ENCODE measurements at places on chromosomes 6 and 20.

- peaks cover 60% of the 10 kb centered on the region for H3K4me1 ChIP-seq
- H3K27me3 ChIP-seq: no peaks in the 10 kb centered on the region
- peak overlapping the region; percentile 94 for H3K4me3 ChIP-seq
- DNase-seq: no peak
- no peak overlapping the region for H3K27ac ChIP-seq
- H3K36me3 ChIP-seq: no peaks in the 10 kb centered on the region
Observed at GRCh38 chr6:156781861-156782631, 4.9 kb downstream of the ARID1B start.

DNA sequence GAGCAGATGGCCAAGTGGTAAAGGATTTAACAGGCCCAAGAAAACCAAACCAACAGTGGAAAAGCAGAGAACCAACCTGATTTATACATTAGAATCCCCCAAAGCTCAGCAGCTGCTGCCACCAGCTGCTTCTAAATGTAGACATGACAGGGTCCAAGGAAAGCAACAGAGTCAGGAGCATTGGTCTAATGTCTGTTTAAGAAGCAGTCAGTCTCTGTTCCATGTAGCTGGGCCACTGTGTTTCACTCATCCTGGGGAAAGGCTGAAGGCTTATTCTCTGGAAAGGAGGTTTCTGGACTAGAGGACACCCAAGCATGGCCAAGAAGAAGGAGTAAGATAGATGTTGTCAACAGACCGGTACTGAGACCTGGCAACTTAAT, 75.4 kb downstream of the TMEM244 start:
- no peak overlapping the region for H3K4me3 ChIP-seq
- no peak overlapping the region for H3K27ac ChIP-seq
- no peaks in the 10 kb centered on the region for H3K27me3 ChIP-seq
- DNase-seq: no peak
- H3K4me1 ChIP-seq: peaks cover 4% of the 10 kb centered on the region

DNA sequence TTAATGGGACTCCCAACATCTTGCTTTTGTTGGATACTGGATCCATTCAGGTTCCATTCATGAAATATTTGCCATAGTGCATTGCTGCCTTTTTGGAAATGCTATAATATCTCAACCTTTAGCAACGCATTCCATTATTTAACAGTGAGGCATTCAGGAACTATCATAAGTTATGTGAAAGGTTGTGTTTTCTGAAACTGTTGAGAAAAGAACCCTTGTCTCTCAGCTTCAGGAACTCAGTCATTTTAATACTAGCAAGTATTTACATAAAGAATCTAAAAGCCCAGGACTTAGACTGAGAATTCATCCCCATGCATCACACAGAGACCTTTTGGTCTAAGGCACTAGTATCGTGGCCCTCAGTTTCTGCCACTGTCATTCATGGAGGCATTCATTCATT, 24.9 kb upstream of the SASH1 start:
- peaks cover 14% of the 10 kb centered on the region for H3K4me1 ChIP-seq
- DNase-seq: no peak
- H3K36me3 ChIP-seq: no peaks in the 10 kb centered on the region
- no peaks in the 10 kb centered on the region for H3K27me3 ChIP-seq

DNA sequence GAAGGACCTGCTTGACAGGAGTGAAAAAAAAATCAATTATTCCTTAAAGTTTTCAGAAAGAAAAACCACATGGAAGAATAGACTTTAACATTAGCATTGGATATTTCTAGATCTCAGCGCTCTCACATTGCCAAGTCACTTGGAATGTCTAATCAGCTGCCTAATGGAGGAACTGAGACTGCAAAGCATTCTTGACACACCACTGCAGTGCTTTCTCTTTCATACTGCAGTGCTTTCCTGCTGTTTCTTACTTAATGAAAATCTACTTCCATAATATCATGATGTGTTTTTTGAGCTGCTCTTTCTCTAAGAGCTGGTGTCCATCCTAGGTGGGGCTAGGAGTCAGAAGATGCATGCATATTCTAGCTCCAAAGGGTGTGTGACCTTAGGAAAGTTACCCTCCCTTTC, 20.4 kb upstream of the MCM3 start:
- H3K27me3 ChIP-seq: no peaks in the 10 kb centered on the region
- no peak overlapping the region for H3K4me3 ChIP-seq
- H3K4me1 ChIP-seq: peaks cover 12% of the 10 kb centered on the region
- H3K36me3 ChIP-seq: no peaks in the 10 kb centered on the region

DNA sequence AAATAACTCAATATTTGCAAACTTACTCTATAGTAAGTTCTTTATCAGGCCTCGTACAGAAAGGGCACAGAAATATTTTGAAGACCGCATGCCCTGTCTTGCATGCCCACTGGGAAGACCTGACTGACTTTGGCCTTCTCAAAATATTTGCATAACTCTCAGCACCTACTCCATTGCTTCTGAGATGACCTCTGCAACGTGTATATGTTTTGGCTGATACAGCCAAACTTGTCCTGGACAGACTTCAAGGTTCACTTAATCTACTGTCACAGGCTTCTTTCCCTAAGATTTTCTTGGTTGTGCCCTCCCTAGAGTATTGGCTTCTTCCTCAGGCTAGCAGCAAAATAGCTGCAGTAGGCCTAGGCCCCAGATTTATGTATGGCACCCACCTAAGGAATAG, 21.5 kb upstream of the SERINC3 start:
- no peaks in the 10 kb centered on the region for H3K27me3 ChIP-seq
- H3K36me3 ChIP-seq: no peaks in the 10 kb centered on the region
- no peak for DNase-seq
- no peak overlapping the region for H3K4me3 ChIP-seq
- peaks cover 6% of the 10 kb centered on the region for H3K4me1 ChIP-seq

DNA sequence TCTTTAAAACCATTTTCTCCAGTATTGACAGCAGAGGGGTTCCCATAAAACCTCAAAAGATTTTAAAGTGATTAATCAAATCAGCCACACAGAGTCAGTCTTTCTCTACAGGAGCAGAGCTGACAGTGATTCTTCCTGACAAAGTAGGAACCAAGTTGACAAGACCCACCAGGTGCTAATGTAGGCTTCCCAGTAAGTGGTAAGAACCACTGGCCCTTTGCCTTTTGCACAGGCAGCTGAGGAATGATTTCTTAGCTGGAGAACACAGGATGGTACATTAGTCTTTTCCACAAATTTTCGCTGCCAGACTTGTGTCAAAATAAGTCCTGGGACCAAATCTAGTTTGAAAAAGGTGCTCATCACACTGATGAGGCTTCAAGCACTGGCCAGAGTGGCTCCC, 95.8 kb downstream of the ARMC2 start:
- H3K4me3 ChIP-seq: no peak overlapping the region
- H3K27me3 ChIP-seq: no peaks in the 10 kb centered on the region
- peaks cover 34% of the 10 kb centered on the region for H3K4me1 ChIP-seq
- no peak overlapping the region for H3K27ac ChIP-seq
- DNase-seq: no peak

GRCh38 chr6:3290149-3290930, 31.6 kb downstream of the PSMG4 start:
- H3K27me3 ChIP-seq: no peaks in the 10 kb centered on the region
- H3K36me3 ChIP-seq: peaks cover 58% of the 10 kb centered on the region
- no peak overlapping the region for H3K27ac ChIP-seq
- peaks cover 3% of the 10 kb centered on the region for H3K4me1 ChIP-seq
- H3K4me3 ChIP-seq: no peak overlapping the region

DNA sequence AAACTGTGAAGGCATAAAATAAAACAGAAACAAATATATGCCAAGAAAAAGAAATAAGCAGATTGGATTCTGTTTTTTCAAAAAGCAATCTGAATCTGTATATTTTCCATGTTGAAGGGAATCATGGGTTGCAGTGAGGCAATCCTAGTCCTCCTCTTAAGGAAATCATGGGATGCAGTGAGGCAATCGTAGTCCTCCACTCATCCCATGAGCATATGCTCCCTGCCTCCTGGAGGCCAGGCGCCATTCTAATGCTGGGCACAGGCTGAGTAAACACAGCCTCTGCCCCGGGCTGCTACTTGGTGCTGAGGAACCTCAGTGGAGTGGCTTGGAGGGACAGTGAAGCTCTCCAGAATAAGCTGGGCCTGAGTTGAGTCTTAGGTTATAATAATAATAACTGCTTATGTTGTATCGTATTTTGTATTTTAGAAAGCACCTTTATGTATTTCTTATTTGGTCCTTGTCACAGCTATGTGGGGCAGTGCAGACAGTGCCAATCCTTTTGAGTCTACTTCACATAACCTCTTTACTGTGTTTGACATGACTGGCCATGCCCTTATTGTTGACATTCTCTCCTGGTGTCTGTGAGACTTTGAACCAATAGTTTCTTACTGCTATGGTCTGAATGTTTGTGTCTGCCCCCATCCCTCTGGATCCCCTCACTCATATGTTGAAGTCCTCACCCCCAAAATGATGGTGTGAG, 56.6 kb upstream of the CITED2 start:
- peaks cover 12% of the 10 kb centered on the region for H3K36me3 ChIP-seq
- H3K4me1 ChIP-seq: peaks cover 12% of the 10 kb centered on the region
- no peak overlapping the region for H3K4me3 ChIP-seq
- no peak for DNase-seq
- no peaks in the 10 kb centered on the region for H3K27me3 ChIP-seq

DNA sequence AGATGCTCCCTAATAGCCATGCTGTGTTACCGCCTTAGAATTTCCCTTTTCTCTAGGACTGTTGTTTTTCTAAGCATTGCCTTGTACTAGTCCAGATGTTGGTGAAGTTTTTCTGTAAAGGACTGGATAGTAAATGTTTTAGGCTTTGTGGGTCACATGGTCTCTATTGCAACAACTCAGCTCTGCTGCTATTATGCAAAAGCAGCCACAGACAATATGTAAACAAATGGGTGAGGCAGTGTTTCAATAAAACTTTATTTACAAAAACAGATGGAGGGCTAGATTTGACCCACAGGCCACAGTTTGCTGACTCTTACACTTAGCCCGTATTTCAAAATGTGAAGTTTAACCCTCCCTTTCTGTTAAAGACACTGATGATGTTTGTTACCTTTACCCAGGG, 207.6 kb upstream of the MYLIP start:
- H3K36me3 ChIP-seq: no peaks in the 10 kb centered on the region
- H3K4me3 ChIP-seq: no peak overlapping the region
- DNase-seq: no peak

- H3K4me3 ChIP-seq: no peak overlapping the region
- H3K27me3 ChIP-seq: no peaks in the 10 kb centered on the region
- no peak for DNase-seq
- H3K4me1 ChIP-seq: peaks cover 31% of the 10 kb centered on the region
Observed at GRCh38 chr6:109807881-109808280, 116.8 kb downstream of the FIG4 start.

DNA sequence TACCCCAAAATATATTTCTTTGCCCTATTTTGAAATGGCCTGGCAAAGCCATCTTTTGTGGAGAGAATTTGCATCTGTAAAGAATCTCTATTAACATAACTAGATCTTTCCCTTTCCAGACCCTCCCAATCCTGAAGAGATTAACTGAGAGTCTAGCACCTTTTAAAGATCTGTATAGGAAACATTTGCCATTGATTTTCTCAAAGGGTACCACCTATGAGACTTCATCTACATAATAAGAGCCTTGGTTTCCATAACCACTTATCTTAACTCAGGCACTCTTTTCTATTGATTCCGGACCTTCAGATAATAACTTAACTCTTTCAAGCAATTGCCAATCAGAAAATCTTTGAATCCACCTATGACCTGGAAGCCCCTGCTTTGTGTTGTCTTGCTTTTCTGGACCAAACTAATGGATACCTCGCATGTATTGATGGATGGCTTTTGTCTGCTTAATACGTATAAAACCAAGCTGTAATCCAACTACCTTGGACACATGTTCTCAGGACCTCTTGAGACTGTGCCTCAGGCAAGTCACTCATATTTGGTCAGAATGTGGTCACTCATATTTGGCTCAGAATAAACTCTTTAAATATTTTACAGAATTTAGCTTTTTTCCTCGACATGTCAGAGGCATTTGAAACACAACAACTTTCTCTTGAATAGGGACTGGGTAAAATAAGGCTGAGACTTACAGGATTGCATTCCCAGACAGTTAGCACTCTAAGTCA, 31.4 kb downstream of the SLC22A2 start:
- no peaks in the 10 kb centered on the region for H3K36me3 ChIP-seq
- DNase-seq: no peak
- H3K4me3 ChIP-seq: no peak overlapping the region
- peaks cover 10% of the 10 kb centered on the region for H3K27me3 ChIP-seq
- H3K27ac ChIP-seq: peak overlapping the region; percentile 89

DNA sequence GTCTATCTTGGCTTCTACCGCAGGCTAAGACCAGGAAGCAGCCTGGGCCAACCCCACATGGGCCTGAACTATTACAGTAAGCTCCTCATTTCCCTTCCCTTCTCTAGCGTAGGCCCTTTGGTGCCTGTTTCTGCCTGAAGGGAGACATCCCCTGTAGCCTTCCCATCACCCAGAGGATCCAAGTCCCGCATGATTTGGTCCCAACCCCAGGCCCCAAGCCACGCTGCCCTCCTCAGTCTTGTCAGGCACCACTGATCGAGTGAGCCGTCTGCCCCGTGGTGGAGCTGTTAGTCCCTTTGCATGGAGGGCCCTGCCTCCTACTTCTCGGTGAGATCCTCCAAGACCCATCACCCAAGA, 46.4 kb downstream of the EBF4 start:
- H3K27ac ChIP-seq: no peak overlapping the region
- no peak for DNase-seq
- H3K4me3 ChIP-seq: no peak overlapping the region
- peaks cover 20% of the 10 kb centered on the region for H3K4me1 ChIP-seq
- peaks cover 48% of the 10 kb centered on the region for H3K27me3 ChIP-seq
- no peaks in the 10 kb centered on the region for H3K36me3 ChIP-seq

GRCh38 chr6:120328521-120328920, 979.0 kb upstream of the MAN1A1 start:
- H3K27ac ChIP-seq: no peak overlapping the region

DNA sequence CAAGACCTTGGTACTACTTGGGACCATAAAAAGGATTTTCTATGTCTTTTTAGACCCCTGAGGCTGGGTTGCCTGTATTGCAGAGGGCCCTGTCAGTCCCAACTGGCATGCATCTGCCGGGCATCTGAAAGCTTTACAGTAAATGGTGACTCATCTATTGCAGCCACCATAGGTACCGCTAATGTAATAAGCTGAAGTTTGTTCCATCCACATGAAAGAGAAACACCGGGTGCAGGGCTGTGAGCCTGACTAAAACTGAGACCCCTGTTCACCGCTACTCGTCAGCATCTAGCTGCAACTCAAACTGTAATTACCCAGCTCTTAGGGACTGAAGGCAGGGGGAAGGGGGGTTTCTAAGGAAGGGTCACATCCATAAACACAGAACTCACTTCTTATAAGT, 49.5 kb downstream of the TRERF1 start:
- H3K27ac ChIP-seq: no peak overlapping the region
- H3K4me1 ChIP-seq: peaks cover 63% of the 10 kb centered on the region
- no peak for DNase-seq
- H3K4me3 ChIP-seq: no peak overlapping the region

DNA sequence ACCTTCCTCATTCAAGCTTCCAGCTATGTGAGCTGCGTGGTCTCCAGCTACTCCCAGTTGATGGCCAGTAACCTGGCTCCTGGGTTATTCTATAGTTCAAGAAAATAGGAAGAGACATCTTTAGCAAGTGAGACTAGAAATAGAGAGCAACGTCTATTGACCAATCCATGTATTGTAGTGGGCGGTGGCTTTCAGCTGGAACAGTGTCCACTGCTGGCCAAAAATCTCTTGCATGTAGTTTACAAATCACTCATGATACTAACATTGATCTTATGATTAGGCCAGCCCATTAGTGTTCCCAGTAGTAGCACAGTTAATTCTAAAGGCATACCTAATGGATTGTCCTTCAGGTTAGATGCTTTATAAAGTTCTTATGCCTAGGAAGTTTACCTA, 58.9 kb upstream of the SCP2D1 start:
- H3K27me3 ChIP-seq: no peaks in the 10 kb centered on the region
- no peak for DNase-seq
- H3K4me3 ChIP-seq: no peak overlapping the region
- H3K27ac ChIP-seq: no peak overlapping the region
- peaks cover 2% of the 10 kb centered on the region for H3K36me3 ChIP-seq
